NCI-H1417 treated with DMSO at 0.1 percent for 48 hours (cell line): ENCODE measurements at places on chromosomes 13 and 19.

DNA sequence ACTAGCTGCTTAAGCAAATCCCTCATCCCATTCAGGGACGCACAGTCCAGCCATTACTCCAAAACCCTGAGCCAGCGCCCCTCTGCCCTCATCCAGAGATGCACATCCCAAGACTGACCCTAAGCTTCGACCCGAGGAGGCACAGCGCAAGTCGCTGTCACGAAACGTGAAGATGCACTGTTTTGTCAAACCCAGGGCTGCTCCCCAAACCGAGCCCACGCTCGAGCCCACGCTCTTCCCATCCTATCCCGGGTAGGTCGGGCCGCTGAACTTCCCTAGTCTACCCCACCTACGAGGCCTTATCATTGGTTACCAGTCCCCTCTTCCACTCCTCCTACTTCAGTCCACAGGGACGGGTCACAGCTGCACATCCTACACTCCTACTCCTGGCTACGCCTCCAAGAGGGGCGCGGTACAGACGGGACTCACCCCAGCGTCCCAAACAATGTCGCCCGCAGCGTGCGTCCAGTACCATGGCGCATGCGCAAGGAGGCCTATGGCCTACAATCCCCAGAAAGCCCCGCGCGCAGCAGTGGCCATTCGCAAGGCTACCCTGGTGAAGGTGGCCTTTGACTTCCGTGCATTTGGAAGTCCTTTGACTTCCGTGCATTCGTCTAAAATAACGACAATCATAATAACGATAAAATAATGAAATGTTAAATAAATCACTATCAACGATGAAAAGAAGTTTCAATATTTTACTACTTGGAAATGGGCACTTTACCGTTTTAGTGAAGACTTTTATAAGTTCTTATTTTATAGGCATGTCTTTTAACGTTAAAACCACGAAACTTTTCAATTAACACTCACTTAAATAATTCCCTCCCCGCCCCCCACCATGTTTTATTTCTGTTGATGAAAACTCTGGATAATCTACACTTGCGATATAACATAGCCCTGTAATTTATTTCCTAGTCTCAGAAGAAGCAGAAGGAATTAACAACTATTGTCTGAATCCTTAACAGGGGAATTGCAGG, at the start of gene ZNF285:
ZNF285 (minus strand) TSS at position 470 of the 977 bp plus-strand sequence. CDS start 4,395 bp downstream, outside the sequence.
- DNase-seq, result no peak

- DNase-seq, result no peak
These were observed 81.6 kb downstream of the DACH1 start for GRCh38 chr13:71785361-71785760.

- DNase-seq, result no peak
These were observed 2.0 kb upstream of the FFAR1 start for GRCh38 chr19:35345671-35346111.

- DNase-seq, result no peak
These were observed 118.3 kb downstream of the LHFPL6 start for GRCh38 chr13:39484506-39485313.

DNA sequence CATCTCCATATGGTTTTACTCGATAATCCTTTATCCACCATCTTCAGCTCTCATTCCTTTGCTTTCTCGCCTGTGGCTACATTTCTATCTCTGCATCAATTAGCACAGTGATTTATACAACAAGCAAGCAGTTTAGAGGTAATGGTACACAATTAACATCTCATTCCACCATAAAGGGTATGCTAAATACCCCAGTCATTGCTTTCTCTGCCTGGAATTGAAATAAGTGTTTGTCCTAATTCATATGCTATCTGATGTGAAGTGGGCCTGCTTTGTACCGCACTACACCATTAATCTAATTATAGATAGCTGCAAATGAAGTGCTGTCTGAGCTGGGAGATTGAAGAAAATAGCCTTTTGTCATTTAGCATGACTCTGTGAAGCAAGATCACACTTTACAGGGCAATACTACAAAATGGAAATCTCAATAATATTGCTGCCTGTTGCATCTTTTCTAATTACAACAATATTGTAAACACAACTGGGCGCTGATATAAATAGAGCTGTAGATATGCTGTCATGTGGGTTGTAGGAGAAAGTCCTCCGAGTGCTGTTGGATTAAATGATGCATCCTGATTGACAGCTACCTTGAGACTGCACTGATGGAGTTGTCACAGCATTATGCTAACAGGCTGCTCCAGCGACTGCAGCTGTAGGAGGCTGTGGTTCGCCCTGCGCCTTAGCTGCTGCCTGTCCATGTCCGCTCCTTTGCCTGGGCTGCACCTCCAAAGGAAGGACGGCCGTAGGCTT, 78.2 kb downstream of the GGACT start:
- DNase-seq, result peak; percentile 85

- DNase-seq, result no peak
These were observed 7.2 kb downstream of the KMT5C start for GRCh38 chr19:55346725-55347441.

DNA sequence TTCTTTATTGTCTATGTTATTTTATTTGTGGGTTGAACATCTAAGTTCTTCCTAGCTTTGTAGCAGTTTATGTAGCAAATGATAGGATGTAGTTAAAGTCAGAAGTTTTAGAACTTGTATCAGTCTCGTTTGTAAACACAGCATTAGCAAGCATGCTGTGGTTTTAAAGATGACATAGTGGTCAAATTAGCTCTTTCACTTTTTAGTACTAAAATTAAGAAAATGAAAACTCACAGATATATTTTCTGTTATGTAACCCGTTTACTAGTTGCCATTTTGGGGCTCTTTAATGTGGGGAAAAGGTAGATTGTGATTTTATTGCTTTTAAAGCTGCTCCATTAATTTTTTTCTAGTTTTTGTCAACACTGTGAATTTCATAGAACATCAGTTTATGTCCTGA, 216.5 kb downstream of the PCCA start:
- DNase-seq, result no peak

DNA sequence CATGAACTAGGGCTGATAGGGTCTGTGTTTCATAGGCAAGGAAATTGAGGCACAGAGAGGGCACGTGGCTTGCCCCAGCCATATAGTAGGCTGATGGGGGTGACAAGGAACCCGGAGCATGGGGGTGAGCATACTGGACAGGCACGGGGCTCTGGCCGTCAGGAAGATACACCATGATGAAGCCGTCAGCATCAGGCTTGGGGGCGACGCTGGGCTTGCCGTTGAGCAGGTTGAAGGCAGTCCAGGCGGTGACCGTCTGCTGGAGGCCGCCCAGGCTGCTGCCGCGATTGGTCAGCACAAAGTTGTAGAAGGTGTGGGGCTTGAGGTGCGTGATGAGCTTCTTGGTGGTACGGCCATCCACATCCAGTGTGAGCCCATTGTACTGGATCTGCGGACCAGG, 119.7 kb downstream of the PTPRS start:
- DNase-seq, result no peak

- DNase-seq, result no peak
These were observed 20.6 kb downstream of the UBE2L5 start for GRCh38 chr13:30442926-30443325.

DNA sequence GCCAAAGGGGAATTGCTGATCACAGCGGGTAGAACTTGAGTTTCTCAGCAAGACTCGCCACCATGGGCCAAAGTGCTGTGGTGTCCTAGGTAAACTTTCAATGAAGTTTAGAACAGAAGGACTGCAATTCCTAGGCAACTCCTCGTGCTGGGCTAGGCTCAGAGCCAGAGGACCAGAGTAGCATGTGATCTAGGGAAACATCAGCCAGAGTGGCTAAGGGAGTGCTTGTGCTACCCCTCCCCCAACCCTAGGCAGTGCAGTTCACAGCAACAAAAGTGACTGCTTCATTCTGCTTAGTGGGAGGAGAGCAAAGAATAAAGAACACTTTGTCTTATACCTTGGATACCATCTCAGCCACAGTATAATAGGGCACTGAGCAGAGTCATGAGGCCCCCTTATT, 1658.6 kb upstream of the MIR17HG start:
- DNase-seq, result no peak

GRCh38 chr19:41219924-41220567, 1.0 kb downstream of the AXL start:
- DNase-seq, result no peak

GRCh38 chr19:30682146-30682998, 310.2 kb downstream of the ZNF536 start:
- no peak for DNase-seq

DNA sequence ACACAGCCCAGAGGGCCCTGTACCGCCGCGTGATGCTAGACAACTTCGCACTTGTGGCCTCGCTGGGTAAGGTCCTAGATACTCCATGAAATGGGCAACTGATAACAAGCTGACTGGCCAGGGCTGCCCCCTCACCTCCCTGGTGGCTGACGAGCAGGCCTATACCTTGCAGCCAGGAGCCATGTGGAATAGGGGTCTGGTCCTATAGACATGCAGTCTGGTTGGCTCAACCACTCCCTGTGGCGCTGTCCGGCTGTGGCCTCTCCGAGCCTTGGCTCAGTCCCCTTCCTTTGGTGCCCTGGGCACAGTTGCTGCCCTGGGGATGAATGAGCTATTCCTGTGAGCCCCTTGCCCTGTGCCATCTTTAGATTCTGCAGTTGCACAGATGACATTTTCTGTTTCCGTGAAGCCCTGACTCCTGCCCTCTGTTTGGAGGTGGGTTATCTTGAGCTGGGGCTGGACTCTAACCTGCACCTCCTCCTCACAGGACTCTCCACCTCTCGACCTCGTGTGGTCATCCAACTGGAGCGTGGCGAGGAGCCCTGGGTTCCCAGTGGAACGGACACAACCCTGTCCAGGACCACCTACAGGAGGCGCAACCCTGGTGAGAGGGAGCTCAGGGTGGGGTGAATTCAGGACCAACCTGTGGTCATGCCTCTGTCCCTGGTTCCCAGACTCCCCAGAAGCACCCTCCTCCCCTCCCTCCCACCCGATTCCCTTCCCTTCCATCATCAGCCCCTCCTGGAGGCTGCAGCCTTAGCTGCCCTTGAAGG, 2.5 kb downstream of the ZNF324 start:
- no peak for DNase-seq

- no peak for DNase-seq
These were observed 94.5 kb upstream of the TM9SF2 start for GRCh38 chr13:99406799-99407201.

DNA sequence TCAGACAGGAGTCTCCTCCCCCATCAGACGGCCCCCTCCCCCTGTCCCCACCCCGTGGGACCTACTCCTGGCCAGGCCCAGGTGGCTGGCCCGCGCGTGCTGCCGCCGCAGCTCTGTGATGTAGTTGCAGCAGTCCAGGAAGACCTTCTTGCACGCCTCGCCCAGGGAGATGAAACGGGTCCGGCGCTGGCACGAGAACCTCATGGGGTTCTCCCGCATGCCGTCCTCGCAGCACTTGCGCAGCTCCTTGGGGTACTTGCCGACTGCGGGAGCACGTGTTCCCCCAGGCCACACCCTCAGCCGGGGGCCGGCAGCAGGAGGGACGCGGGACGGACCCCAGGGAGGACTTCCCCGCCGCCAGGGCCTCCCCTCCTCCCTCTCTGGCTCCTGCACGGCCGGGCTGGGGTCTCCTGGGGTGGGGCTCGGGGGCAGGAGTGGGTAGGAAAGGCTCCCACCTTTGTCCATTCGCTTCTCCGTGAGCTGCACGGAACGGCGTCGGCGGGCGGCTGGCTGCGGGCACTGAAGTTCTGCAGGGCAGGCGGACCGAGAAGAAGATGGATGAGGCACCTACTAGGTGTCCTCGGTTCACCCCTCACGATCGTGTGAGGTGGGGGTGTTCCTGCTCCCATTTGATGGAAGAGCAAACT, 13.3 kb downstream of the C3 start:
- no peak for DNase-seq

GRCh38 chr13:47114030-47114429, 217.2 kb upstream of the HTR2A start:
- no peak for DNase-seq

DNA sequence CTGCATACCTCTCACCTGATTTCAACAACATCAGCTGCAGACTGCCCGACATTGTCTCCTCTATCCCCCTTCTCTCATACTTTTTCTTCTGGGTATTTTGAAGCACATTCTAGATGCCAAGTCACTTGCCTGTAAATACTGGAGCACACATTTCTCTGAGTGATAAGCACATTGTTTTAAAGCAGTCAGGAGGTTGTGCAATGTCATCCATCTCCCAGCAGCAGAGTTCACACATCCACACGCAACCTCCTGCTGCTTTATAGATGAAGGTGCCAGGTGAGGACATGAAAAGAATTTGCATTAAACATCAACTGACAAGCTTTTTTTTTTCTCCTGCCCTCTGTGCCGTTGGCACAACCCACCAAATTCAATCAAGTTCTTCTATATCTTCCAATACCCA, 5.5 kb downstream of the UPK1A start:
- DNase-seq, result no peak

- no peak for DNase-seq
These were observed 227.9 kb upstream of the ARGLU1 start for GRCh38 chr13:106795847-106796246.

GRCh38 chr19:57812226-57812625, 2.5 kb downstream of the ZNF552 start:
- DNase-seq, result no peak

DNA sequence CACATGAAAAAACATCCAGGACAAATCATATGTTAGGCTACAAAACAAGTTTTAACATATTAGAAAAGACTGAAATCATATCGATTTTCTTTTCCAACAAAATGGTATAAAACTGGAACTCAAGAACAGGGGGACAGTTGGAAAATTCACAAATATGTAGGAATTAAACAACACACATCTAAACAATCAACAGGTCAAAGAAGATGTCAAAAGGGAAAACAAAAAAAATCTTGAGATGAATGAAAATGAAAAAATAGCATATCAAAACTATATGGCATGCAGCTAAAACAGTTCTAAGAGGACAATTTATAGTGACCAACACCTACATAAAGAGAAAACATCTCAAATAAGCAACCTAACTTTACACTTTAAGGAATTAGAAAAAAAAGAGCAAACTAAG, 585.3 kb downstream of the UQCRFS1 start:
- DNase-seq, result no peak

DNA sequence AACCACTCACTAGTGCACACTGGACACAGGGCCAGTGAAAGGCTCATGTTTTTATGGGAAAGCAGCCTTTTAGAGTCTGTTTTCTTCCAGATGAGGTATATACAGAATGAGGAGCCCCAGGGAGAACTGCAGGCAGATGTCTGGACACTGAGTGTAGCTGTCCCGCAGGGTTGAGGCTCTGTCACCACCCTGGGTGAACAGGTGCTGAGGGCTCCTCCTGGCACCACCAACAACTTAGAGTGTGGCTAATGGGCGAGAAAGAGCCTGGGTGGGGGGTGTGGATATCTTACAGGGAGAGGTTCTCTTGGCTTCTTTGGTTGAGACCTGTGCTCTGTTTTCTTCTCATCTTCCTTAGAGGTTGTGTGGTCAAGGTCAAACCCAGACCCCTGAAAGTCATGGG, 202.1 kb upstream of the GPR12 start:
- no peak for DNase-seq

GRCh38 chr13:90717451-90717936, 630.0 kb upstream of the MIR17HG start:
- no peak for DNase-seq
